ENCODE measurements at places on chromosomes 3 and 15. TPM values are rescaled to one million over a fixed set of nuclear protein-coding genes. Genes with fewer than 3 reads are reported as not detected.

Gene MAPK6
- 28.3 TPM for polyA plus RNA-seq

Gene CGNL1
- 39.8 TPM for polyA plus RNA-seq

Gene DALRD3
- polyA plus RNA-seq: 61.2 TPM

Gene LYZL4
- not detected for polyA plus RNA-seq

Gene KLHL25
- 5.2 TPM for polyA plus RNA-seq

Gene RFC4
- polyA plus RNA-seq: 56.6 TPM

Gene BNC1
- 1.4 TPM for polyA plus RNA-seq

Gene ARGFX
- polyA plus RNA-seq: not detected

Gene ACVR2B
- polyA plus RNA-seq: 10.1 TPM

- no peak for DNase-seq
These were observed 3.3 kb upstream of the EHD4 start for GRCh38 chr15:41975669-41976068.

GRCh38 chr15:50330921-50331320 is 24.1 kb downstream of the GABPB1 start:
- DNase-seq: no peak

DNA sequence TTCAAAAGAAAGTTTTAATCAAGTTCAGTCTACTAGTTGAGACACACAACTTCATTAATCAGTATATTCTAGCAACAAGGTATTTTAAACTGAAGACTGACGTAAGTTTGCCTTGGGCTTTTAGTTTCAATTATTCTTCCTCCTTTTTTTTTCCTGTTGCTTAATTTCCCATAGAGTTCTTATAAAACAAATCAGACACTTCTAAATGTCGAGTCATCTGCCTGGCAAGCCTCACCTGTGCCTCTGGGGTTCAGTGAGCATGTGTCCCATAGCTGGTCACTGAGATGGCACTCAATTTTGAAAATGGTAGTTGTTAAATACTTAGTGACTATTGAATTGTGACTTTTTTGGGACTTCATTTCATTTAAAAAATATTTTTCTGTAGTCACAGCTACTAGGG is 27.4 kb downstream of the NKIRAS1 start:
- DNase-seq: no peak

DNA sequence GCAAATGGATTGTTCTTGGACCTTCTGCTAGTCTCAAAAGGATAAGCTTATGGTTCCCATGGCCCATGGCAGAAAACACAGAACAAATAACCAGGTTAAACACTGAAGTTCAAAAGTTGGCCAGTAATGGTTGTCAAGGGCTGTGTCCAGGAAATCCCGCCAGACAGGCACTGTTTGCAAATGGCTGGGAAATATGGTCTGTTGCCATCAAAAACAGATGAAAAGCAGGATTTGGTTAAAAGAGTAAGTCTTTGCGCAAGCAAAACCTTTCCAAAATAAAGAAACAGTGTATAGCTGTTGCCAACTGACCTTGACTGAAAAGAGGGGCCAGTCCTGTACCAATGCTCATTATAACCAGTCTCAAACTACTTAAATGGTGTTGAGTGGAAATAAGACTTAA is 58.6 kb downstream of the WWTR1 start:
- DNase-seq: no peak

- no peak for DNase-seq
These were observed 5.8 kb downstream of the GPR171 start for GRCh38 chr3:151197228-151197627.

GRCh38 chr15:50128266-50128665 is 9.2 kb upstream of the ATP8B4 start:
- no peak for DNase-seq

DNA sequence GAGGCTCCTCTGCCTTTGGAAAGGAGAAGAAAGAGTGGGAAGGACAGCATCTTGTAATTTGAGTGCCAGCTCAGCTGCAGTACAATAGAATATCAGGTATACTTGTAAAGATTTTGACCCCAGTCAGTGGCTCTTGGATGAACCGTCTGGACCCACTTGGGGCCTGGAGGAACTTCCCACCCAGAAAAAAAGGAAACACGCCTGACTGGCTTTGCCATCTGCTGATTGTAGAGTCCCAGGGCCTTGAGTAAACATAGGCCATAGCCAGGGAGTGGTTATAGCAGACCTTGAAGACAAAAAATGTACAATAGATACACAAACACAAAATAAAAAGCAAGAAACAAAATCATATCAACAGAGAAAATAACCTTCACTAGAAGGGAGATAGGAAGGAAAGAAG is 112.1 kb downstream of the GOLIM4 start:
- no peak for DNase-seq

- no peak for DNase-seq
These were observed 66.2 kb upstream of the THSD4 start for GRCh38 chr15:71048913-71049675.

- DNase-seq: no peak
These were observed 162.0 kb downstream of the IMPG2 start for GRCh38 chr3:101158374-101158773.

DNA sequence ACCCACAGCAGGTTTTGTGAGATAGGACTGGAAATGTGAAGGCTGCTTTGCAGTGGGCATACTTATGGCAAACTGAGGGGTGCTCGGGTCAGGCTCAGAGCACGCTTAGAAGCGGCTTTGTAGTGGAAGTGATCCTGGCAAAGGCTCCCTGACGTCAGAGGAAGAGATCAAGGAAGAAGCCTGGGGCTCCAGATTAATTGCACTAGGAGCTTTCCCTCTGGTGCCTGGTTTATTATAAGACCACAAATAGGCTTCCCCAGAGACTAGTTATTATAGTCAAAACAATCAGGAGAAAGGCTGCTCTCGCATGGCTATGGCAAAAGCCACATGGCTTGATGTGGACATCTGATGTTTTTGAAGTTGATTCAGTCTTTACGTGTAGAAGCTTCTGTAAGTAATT is 515.1 kb downstream of the GABRG3 start:
- DNase-seq: no peak

DNA sequence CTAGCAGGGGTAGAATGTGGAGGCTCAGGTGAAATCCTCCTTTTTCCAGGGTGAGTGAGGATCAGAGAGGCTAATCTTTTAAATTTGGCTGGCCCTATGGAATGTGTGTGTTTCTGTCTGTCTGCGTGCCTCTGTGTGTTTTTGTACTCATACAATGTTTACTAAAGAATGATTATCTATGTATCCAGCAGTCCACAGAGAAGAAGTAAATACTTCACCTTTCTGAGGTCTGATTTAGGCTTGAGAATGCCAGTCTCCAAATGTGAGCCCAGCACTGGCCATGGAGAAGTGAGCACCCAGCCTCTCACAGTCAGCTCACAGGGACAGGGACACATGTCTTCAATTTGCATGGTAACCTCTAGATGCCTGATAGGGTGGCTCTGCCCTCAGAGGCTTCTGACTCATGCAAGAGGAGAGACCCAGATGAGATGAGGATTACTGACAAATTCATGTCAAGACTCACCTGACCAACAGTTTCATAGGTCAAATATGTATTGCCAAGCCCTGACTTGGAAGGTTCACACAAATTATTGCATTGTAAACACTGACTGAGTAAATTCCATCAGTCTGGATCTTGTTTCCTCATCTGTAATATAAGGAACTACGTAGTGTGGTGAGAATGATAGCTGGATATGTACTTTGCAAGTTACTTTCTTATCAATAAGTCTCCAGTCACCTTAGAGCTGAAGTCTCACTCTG is 31.0 kb downstream of the ENTPD3 start:
- no peak for DNase-seq

- no peak for DNase-seq
These were observed 34.5 kb downstream of the RAB27A start for GRCh38 chr15:55254916-55255679.

GRCh38 chr3:71601811-71602210 is 18.3 kb upstream of the FOXP1 start:
- DNase-seq: no peak

GRCh38 chr15:64185146-64185911 is 22.5 kb upstream of the PPIB start:
- no peak for DNase-seq

DNA sequence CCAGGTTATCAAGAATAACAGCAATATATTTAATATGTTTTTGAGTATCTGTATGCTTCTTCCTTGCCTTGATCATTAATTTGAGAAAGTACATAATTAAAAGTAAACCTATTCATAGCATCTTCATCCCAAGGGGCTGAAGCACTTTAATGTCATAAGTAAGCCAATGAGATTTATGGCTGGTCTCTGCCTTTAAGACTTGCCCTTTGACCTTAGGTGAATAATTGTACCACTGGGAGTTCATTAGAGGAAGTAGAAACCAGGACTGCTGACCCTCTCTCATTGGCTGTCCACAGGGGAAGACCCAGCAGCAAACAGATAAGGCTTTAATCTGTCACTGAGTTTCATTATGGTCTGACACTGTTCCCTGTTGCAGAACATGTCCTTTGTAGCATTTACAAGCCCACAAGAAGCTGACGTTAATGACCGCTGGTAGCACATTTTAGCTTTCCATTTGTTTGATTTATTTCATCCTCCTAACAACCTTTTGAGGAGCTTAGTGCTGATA is 16.3 kb upstream of the ERC2 start:
- no peak for DNase-seq

- DNase-seq: no peak
These were observed 125.1 kb upstream of the IQSEC1 start for GRCh38 chr3:13198264-13198879.

DNA sequence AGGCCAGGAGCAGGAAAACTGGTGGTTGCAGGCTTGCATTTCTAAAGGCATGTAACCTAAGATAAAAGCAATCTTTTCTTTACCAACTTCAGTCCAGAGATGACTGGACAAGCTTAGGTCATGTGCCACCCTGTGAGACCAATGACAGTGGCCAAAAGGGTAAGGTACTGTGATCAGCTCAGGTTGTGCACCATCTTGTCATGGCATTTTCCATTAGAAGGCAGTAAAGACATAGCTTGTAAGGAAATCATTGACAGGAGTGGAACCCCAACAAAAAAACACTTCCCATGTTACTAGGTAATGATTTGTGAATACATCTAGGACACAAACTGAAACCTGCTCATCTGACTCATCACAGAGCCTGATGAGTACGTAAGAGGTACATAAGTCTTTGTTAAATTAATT is 35.2 kb downstream of the SSR3 start:
- no peak for DNase-seq

- DNase-seq: no peak
These were observed 37.3 kb upstream of the CACNA1D start for GRCh38 chr3:53457068-53457467.

GRCh38 chr3:58530354-58530865 is 6.6 kb downstream of the ACOX2 start:
- no peak for DNase-seq

DNA sequence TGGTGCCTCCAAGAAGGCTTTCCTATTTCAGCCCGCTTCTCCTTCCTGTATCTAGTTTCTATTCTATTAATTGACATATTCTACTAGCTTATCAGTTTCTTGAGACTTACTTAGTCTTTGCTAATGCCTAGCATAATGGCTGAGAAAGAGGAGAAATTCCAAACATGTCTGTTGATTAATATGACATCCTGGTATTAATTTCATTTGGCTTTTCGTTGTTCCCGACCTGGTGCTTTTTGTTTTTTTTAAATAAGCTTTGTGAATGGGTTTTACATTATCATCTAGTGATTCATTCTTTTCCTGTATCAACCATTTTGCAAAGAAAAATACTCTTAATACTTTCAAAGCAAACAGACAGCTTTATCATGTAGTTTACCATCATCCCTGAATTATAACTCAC is 13.1 kb downstream of the WDR53 start:
- DNase-seq: no peak

DNA sequence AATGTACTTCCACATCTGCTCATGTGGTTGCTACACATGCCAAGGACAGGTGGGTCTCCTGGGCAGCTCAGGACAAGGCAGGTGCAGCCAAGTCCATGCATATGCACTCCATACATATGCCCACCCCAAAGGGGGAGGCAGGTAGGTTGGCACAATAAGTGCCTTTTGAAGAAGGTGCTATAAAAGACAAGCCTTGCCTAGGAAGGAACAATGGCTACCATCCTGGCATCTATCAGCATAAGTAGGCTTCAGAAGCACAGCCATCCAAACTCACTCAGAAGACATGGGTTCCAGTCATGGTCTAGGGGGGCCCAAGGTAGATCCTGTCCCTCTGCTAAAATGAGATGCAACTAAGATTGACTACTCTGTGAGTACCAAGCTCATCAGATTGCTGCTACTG is 34.6 kb downstream of the NBEAL2 start:
- no peak for DNase-seq

DNA sequence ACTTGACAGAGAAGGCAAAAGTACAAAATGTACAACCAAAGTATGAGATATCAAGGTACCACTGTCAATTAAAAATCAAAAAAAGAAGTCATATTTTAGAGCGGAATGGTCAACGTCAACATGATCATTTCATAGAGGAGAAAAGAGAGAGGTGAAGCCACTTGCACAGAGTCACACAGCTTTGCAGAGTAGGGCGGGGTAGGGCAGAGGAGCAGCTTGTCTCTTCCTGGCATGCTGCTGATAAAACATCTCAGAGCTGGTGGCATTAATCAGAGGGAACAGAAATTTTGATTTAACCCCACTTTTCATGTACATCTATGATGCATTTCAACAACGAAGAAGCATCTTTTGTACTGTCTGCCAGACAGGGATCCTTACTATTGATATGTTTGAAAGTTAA is 5.2 kb upstream of the IGF1R start:
- no peak for DNase-seq

GRCh38 chr15:75230551-75231371 is 27.4 kb upstream of the GOLGA6C start:
- no peak for DNase-seq

DNA sequence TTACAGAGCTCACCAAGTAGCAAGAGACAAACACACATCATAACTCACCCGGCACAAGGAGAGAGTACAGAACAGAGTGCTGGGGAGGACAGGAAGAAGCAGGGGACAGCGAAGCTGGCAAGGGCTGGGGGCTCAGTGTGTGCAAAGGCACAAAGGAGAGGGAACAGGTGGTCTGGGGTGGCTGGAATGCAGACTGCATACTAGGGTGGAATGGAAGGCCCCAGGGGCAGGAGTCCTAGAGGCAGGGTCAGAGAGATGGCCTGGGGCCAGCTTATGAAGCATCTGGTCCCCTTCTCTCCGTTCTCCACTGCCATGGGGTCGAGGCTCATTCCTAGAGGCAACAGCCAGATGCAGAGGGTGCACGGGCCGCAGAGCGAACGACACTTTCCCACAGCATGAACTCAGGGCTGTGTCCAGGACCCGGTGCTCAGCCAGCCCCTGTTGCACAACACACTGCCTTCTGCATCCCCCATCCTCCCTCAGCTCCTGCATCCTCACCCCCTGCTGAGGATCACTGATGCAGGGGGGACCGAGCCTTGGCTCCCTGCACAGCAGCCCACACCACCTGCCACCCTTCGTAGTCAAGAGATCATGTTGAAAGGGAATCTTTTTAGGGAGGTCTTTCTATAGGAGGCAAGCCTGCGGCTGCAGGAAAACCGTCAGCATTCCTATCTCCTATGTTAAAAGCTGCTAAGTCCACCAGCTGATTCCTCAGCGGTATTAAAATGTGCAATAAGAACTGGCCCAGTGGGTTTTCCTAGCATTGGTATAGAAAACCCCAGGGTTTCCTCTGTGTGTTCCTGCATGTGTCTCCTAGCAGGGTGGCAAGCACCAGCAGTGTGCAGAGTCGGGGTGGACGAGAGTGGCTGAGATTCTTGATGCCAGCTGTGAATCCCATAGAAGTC is 293.5 kb downstream of the UACA start:
- DNase-seq: no peak

All from right lung (tissue), 10 donors.